ENCODE measurements at places on chromosomes 1 and 21.
A peak's percentile ranks its signal among the peaks of the same experiment; 100 is the strongest.

DNA sequence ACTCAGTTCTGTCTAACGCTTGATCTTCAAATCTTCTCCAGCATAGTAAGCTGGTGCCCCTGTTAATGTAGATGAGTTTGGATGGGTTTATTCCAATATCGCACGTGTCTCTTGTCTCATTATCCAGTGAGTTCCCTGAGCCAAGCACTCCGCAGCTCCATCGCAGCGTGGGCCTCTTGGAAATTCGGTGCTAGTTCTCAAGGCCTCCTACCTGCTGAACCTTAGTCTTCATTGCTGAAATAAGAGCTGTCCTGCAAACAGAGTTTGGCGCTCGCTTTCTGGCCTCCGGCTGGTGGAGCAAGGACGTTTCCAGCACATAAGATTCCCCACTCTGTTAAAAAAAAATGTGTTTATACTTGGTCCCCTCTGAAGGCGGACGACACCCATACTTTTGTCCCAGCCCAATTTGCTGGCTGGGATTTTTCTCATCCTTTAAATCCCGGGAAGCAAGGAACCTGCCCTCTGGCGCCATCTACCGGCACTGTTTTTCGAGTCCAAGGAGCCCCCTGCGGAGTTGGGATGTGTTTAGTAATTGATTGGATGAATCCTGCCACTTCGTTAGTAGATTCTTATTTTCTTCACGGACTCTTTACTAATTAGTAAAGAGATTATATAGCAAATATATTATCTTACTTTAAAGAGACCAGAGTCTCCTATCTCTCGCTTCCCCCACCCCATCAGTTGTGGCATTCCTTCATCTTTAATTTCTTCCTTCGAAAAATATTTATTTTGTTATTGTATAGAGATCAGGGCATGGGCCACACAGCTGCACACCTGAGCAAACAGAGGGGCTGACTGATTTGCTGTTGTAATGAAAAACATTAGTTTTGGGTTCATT is 14.7 kb downstream of the JUN start:
- DNase-seq, result peak; percentile 67

DNA sequence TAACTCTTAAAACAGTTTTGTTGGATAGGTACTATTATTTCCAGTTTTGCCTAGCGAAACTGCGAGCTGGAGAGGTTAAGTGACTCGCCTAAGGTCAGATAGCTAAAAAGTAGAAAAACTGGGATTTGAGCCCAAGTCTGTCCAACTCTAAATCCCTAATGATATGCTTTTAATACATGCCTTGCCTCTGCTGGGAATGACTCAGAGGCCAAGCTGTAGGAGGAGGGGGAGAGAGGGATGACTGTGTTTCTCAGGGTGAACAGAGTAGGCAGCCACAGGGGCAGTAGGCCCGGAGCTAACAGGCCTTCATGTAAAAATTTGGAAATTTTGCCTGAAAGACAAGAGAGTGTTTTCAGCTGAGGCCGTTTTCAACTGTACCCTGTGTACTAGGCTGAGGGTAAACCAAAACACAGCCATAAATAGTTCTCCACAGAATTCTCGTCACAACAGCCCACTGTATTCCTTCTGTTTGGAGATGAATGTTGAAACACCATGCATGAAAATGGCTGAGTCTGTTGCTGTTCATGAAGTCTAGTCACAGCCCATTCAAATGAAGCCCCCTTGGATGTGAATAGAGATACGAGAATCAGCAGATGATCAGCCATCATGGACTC is 107.5 kb upstream of the HOOK1 start:
- no peak for DNase-seq

DNA sequence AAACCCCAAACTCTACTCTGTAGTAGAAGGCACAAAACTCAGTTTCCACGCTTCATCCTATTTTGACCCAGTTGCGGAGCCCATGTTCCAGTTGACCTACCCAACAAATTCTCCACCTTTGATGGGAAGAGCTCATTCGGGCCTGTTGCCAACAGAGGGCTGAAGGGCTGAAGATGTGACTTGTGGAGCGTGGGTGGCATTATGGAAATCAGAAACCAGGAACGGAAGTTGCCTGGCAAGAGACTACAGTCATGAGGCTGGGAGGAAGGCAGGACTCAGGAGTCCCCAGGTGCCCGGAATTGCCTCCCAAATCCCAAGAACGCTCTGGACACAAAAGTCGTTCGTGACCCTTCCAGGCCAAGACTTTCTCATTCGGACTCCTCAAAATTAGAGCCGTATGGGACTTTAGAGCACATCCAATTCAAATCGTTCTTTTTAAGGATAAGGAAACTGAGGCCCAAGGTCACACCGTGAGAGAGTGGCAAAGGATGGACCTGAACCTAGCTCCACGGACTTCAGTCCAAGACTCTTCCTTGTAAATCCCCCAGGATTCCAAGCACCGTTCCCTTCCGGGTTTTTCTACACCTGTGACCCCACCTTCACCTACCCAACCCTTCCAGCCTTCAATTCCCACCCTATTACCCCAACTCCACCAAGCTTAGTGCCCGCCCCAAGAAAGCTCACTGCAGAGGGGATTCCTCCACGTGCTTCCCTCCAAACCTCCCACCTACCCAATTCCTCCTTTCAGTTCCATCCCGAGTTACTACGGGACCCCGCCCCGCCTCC is 739 bp downstream of the SMG5 start:
- no peak for DNase-seq

DNA sequence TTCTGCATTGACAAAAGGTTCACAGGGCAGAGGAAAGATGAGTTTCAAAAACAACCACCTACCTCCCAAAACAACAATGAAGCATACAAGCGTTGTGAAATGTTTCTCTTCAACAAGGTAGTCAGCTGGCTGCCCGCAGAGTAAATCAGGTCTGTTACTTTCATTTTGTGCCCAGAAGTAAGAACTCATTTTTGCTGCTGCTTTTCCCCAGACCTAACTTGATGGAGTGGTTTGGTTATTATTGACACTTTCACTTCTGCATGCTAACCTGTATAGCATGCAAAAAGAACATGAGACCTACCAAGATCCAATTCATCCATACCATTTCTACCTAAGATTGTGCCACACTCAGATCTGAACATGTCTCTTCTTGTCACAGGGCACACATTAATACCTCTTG is 1.3 kb downstream of the SLC9C2 start:
- no peak for DNase-seq

DNA sequence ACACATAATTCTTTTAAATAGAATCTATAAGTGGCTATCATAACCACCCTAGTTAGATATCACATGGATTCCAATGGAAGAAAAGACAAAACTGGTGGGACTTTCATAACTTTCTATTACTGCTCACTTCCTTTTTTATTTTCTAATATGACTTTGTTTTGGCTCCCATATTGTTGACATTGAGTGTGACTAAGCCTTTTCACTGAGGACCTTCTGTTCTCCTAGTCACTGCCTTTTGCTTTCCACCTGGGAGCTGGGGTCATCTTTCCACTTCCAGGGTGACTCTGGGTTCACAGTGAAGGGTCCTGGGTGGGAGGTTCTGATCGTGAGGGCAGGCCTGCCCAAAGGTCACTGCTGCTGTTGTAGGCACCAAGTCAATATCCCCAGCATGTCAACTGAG is 275.8 kb downstream of the TGFB2 start:
- DNase-seq, result no peak

DNA sequence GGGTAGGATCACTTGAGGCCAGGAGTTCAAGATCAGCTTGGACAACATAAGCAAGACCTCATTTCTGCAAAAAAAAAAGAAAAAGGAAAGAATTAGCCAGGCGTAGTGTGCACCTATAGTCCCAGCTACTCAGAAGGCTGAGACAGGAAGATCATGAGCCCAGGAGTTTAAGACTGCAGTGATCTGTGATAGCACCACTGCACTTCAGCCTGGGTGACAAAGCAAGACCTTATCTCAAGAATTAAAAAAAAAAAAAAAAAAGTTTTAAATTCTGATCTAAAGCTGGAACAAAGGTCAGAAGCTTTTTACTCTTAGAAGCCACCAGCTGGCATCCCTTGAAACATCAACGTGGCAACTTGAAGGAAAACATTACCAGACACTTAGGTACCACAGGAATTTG is 45.3 kb downstream of the HENMT1 start:
- no peak for DNase-seq

GRCh38 chr1:184563308-184563707 is 176.5 kb downstream of the C1orf21 start:
- peak; percentile 9 for DNase-seq

GRCh38 chr1:150979092-150980056 is 2.7 kb upstream of the ANXA9 start:
- DNase-seq, result peak; percentile 71

DNA sequence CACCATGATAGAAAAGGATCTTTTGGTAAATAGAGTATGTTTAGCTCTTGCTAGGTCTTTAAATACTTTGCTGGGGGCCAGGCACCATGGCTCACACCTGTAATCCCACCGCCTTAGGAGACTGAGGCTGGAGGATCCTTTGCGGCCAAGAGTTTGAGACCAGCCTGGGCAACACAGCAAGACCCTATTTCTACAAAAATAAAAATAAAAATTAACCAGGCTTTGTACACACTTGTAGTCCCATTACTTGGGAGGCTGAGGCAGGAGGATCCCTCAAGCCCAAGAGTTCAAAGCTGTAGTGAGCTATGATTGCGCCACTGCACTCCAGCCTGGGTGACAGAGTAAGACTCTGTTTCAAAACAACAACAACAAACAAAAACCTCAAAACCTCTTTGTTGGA is 1.1 kb upstream of the KCNE2 start:
- DNase-seq, result no peak

DNA sequence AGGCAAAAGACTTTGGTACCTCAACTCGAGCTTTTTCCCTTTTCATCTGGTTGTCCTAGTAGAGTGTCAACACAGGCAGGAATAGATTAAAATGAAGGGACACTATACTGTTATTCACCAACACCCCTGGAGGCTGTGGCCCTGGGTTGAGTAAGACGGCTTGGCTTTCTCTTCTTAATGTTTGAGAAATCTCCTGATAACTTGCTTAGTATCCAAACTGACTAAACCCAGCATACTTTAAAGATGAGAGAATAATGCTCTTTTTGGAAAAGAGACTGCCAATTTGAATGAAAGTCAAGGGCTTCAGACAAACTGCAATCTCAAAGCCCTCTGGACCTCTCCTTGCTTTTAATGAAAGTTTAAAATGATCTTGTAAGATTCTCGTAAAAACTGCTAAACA is 2.6 kb upstream of the SLC30A1 start:
- DNase-seq, result no peak

GRCh38 chr1:53123453-53124140 is 18.8 kb downstream of the SLC1A7 start:
- no peak for DNase-seq

DNA sequence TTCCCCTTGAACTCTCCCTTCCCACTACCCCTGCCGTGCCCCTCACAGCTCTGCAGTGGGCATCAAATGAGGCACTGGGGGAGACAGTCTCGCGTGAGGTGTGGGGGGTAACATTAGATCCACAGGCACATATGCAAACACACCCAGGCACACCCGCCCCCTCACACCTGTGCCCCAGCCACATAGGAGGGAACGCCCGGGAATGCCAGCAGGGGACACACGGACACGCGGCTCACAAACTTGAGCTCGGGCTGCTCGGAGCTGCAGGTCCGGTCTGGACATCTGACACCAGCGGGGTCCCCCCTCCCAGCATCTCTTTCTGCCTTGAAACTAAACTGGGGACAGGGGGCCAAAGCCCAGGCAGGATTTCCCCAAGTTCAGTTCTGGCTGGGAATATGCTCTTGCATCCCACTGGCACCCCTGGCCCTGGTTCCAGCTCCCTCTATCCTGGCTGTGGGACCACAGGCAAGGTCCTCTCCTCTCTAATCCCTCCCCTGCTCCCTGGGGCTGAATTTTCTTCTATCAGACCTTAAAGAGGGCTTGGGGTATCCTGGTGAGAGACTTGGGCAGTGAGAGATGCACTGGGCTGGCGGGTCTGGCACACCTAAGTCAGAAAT is 30.6 kb downstream of the CDCP2 start:
- no peak for DNase-seq

DNA sequence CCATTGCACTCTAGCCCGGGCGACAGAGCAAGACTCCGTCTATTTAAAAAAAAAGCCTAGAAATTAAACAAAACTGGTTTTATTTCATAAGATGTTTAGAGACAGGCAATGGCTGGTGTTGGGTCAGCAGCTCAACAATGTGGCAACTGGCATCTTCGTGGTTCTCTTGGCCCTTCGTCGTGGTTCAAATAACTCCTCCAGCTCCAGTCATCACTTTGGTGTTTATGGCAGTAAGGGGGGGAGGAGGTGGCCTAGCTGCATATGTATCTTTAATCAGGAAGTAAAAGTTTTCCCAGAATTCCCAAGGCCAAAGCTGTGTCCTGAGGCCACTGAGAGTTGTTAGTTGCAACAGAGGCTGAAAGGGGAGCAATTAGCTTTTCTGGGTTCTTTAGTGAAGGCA is 13.0 kb upstream of the LTN1 start:
- DNase-seq, result no peak

DNA sequence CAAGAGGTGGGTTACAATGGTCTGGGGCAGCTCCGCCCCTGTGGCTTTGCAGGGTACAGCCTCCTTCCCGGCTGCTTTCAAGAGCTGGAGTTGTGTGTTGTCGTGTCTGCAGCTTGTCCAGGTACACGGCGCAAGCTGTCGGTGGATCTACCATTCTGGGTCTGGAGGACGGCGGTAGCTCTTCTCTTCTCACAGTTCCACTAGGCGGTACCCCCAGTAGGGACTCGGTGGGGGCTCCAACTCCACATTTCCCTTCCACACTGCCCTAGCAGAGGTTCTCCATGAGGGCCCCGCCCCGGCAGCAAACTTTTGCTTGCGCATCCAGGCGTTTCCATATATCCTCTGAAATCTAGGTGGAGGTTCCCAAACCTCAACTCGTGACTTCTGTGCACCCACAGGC is 12.3 kb upstream of the CDCP2 start:
- DNase-seq, result no peak

- DNase-seq, result no peak
Observed at GRCh38 chr1:94754570-94754969, 65.6 kb upstream of the SLC44A3 start.

- DNase-seq, result no peak
Observed at GRCh38 chr21:39347537-39347936, 1.4 kb downstream of the HMGN1 start.

DNA sequence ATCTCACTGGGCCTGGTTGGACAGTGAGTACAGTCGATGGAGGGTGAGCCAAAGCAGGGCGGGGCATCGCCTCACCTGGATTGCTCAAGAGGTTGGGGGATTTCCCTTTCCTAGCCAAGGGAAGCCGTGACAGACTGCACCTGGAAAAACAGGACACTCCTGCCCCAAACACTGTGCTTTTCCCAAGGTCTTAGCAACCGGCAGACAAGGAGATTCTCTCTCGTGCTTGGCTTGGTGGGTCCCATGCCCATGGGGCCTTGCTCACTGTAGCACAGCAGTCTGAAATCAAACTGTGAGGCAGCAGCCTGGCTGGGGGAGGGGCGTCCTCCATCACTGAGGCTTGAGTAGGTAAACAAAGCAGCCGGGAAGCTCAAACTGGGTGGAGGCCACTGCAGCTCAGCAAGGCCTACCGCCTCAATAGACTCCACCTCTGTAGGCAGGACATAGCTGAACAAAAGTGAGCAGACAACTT is 11.3 kb downstream of the C1orf105 start:
- no peak for DNase-seq

DNA sequence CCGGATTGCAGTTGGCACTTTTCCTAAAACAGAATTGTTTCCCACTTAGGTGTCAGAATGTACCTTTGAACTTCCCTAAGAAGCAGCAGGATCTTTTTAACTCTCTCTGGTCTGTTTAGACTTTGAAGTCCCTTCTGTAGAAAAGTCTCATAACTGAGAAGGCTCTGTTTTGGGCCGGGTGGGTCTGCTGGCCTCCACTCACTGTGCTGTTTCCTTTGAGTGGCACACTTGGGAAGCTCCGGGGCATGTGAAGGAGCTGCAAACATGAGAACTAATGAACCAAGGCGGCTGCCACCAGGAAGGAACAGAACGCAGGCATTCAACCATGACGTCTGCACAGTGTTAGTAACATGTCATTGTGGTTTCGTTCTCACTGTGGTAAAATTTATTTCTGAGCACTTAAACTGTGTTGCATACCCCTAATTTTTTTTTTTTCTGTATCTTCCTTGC is 19.5 kb upstream of the NCMAP start:
- no peak for DNase-seq
